Fibroblast of upper back skin (primary cell): ENCODE measurements at places on chromosomes 16 and 17.
A peak's percentile ranks its signal among the peaks of the same experiment; 100 is the strongest.

GRCh38 chr16:85222155-85222863 is 110.0 kb upstream of the CIBAR2 start:
- no peak for DNase-seq

DNA sequence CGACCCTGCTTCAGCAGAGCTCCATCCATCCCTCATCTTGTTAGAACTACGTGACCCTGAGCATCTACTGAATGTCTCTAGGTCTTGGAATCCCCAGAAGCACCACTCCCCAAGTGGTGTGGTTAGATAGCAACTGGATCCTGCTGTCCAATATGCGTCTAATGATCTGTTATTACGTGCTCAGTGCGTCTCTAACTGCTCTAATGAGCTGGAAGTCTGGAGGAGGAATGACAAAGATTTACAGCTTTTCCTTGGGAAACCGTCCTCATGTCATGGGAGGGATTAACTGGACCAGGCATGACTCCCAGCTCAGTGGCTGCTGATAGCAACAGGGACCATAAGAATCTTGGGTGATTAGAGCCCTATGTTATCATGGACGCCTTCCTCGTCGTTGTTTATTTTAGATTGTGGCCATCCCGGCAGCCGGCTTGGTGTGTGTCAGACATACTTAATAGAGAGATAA is 150.9 kb downstream of the HS3ST3B1 start:
- no peak for DNase-seq

DNA sequence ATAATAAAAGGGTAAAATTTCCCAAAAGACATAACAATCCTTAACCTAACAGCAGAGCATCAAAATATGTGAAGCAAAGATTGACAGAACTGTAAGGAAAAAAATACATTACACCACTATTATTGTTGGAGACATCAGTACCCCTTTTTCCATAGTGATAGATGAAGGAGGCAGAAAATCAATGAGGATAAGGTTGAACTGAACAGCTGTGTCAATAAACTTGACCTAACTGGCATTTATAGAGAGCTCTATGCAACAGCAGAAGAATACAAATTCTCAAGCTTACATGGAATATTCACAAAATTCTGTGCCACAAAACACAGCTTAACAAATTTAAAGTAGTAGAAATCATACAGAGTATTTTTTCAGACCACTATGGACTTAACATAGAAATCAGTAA is 195.0 kb upstream of the ELAC2 start:
- no peak for DNase-seq

DNA sequence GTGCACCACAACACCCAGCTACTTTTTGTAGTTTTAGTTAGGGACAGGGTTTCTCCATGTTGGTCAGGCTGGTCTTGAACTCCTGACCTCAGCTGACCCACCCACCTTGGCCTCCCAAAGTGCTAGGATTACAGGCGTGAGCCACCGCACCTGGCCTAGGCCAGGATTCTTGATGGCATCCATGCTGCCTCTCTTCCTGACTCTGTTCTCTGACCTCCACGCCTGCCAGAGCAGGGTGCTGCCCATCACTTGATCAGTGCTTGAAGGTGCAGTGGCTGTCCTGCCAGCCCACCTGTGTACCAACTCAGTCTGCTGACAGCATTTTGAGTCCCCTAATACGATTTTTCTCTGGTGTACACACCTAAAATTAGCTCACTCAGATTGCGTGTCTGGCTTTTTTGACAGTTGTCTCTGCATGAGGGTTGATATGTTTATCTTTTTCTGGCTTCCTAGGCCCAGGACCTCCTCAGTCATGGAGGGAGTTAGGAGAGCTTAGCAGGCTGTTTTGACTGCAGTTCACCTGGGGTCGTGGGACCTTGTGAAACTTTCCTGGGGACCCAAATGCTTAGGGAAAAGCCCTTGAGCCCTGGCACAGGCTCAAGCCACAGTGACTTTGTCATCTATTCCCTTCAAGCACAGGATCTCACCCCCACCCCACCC is 5.9 kb downstream of the HAS3 start:
- DNase-seq: no peak

DNA sequence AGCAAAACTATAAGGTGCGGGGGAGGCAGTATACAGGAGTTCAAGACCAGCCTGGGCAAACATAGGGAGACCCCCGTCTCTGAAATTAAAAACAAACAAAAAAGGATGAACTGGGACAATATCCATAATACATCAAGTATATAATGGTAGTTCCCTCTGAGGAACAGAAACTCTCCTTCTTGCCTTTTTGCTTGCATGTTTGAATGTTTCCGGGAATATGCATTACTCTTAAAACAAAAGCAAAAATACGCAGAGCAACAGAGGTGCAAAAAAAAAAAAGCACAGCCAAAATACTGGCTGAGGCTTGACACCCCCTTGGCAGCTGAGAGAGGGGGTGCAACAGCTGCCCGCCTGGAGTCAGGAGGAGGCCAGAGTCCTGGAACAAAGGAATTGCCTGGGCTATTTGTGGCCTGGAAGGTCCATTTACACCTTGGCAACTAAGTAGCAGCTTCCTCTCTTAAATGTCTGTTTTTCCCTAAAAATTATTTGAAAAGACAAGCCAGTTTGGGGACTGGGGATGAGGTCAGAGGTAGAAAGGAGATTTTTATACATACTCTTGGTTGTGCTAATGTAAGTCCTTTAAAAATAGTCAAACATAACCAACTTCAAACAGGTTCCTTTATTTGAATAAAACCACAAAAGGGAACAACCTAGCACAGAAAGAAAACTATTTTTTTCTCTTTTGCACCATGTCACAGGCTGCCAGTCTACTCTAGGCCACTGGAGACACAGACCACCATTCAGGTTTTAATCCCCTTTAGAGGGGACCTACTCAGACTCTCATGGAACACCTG is 19.5 kb downstream of the USP7 start:
- DNase-seq: no peak

DNA sequence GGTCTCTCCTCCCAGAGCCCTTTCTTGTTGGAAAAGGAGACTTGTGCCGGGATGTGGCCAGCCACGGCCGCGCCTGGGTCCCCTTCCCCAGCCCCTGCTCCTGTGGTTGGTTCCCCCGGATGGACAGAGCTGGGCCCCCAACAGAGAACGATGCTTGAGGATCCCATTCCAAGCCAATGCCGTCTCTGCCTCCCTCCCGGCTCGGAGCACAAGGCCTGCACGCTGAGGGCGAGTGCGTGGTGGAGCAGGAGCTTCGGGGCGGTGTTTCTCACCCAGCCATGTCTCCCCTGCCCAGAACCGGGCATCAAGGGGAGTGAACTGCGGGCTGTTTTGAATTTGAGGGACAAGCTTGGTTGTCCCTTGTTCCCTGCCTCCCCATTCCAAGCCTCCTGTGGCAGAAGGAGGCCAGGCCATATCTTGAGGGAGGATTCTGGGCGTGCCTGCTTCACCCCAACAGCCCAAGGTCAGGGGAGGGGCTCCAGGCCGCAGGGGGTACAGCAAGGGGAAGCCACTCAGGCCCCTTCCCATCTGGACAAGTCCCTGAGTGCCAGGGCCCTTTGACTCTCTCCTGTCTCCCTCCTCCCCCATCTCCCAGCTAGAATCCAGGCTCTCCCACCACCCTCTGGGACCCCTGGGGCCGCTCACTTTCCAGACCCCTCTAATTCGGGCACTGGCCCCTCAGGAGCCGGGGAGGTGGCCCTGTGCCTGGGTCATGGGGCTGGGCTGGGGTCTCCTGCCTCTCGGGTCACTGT is 43.6 kb downstream of the SOCS3 start:
- no peak for DNase-seq

GRCh38 chr16:68506331-68507053 is 32.6 kb upstream of the ZFP90 start:
- DNase-seq: no peak

DNA sequence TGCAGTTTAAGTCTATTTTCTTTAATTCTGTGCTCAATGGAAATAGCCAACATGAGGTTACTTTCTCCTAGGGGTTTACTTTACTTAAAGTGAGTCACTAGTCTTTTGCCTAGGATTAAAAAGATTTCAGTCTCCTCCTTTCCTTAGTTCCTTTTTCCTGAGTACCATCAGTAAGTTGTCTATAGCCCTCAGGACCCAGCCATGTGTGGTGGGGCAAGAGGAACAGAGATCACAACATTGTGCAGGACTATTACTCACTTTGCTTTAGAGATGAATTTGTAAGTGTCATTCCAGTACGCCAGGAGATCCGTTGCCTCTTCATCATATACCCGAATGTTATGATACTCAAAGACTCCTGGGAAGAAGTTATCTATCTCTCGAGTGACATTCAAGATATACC is 27.7 kb upstream of the CORO6 start:
- no peak for DNase-seq

- no peak for DNase-seq
These were observed 12.9 kb downstream of the PRSS22 start for GRCh38 chr16:2845116-2845515.

DNA sequence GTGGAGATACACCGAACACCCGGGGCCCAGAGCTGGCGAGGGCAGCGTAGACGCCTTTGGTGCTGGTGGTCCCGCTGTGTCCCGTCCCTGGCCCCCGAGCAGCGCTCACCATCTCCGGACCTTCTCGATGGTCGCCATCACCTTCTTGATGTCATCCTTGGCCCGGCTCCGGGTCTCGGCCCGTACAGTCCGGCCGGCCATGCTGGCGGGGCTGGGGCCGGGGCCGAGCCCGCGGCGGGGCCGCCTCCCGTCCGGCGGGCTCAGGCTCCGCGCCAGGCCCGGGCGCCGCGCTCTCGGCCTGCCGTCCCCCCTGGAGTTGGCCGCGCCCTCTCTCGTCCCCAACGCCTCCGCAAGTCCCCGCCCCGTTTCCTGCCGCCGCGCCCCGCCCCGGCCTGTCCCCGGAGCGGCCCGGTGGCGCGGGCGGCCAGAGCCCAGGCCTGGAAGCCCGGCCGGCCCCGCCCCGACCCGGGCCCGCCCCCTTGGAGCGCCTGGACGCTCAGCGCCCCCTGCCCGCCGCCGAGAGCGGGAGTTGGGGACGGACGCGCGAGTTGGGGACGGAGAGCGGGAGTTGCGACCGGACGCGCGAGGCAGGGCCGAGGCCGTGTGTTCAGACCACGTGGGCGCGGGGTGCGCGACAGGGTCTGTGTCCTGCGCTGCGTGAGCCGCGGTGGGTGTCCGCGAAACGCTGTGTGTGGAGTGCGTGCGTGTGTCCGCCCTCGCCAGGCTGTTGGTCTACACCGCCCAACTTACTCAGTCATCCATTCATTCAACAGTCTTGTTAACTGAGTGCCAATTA is at the start of gene BCL7C:
BCL7C (minus strand) TSS at position 334 of the 796 bp plus-strand sequence; CDS start at position 201, 133 bp downstream.
- DNase-seq: peak; percentile 87

- no peak for DNase-seq
These were observed 6.7 kb downstream of the CLUH start for GRCh38 chr17:2704890-2705248.

- DNase-seq: peak; percentile 43
These were observed 34.0 kb downstream of the NEUROD2 start for GRCh38 chr17:39573447-39574298.

DNA sequence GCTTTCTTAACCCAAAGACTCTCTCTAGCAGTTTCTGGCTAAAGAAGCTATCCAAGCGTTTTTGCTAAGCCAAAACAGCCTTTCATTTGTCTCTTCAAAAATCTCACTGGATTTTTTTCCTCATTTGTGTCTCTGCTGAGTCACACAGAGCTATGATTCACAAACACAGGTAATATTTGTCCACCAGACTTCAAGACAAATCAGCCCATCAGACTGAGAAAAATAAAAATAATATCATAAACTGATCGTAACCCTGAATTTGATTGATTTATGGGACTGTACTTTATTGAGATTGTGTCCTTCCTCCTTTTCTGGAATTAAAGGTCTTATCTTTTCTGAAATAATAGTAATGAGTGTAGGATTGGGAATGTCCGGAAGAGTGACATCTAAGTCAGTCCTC is 25.8 kb downstream of the TRIM16 start:
- DNase-seq: no peak

DNA sequence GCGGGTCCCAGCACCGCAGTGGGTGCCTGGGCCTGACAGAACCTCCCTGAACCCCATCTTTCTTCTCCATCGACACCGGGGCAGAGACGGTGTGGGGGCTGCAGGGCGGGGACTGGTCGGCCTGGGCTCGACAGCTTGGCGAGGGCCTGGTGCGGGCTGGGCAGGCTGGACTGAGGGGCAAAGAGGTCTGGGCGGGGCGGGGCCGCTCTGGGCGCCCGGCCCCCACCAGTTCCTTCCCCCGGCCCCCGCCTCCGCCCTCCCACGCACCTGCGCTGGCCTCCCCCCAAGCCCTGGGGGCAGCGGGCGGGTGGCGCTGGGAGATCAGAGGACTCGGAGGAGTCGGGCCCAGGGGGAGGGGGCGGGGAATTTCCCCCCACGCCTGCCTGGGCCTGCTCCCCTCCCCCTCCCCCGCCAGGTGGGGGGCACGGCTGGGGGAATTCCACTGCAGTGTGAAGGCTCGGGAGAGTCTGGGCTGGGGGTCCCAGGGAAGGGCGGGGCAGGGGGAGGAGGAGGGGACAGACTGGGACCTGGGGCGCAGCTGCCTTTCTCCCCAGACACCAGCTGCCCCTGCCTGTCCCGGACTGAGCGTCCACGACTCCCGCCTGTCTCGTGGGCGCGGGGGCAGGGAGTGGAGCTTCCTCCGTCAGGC is 877 bp upstream of the KREMEN2 start:
- no peak for DNase-seq

DNA sequence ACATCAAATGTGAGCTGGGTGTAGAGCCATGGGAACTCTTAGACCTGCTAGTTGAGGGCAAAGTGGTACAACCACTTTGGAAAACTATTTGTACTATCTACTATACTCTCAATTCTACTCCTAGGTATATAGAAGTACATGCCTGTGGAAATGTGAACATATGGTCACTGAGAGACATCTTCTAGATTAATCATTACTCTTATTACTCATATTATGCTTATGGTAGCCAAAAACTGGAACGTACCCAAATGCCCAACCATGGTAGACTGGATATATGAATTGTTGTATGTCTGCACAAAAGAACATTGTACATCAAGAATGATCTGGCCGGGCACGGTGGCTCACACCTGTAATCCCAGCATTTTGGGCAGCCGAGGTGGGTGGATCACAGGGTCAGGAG is 2.7 kb downstream of the WDR45B start:
- DNase-seq: peak; percentile 41

- peak; percentile 77 for DNase-seq
These were observed 109.1 kb downstream of the ZFHX3 start for GRCh38 chr16:72938795-72939164.

- DNase-seq: no peak
These were observed 31.3 kb downstream of the TVP23A start for GRCh38 chr16:10787304-10787703.
